ENCODE measurements at places on chromosomes 2 and 18. TPM values are rescaled to one million over a fixed set of nuclear protein-coding genes. Genes with fewer than 3 reads are reported as not detected.

Gene ANKRD30B
- not detected for polyA plus RNA-seq

Gene COL4A3
- 0.10 TPM for polyA plus RNA-seq

Gene GKN1
- polyA plus RNA-seq, result not detected

Gene ZEB2
- 2.2 TPM for polyA plus RNA-seq

Gene OTOF
- not detected for polyA plus RNA-seq

Gene MGAT4A
- polyA plus RNA-seq, result 54.8 TPM

Gene RAB6C
- 0.52 TPM for polyA plus RNA-seq

Gene MDH1B
- 17.8 TPM for polyA plus RNA-seq

Gene LONRF2
- 20.9 TPM for polyA plus RNA-seq

Gene SLC4A5
- polyA plus RNA-seq, result 3.2 TPM

Gene LYPD6B
- 7.7 TPM for polyA plus RNA-seq

Gene ABHD1
- polyA plus RNA-seq, result not detected

Gene ZAP70
- polyA plus RNA-seq, result not detected

Gene KLHL14
- 0.33 TPM for polyA plus RNA-seq

All from neural cell (in vitro differentiated cells).